ENCODE measurements at places on chromosomes 1 and 21. TPM values are rescaled to one million over a fixed set of nuclear protein-coding genes. Genes with fewer than 3 reads are reported as not detected.

FCRL6 gene
- 2.7 TPM for total RNA-seq

BARHL2 gene
- not detected for total RNA-seq

OR2T33 gene
- total RNA-seq = not detected

ABCB10 gene
- 190 TPM for total RNA-seq

PTPN7 gene
- 1.8 TPM for total RNA-seq

TIE1 gene
- total RNA-seq = 17.6 TPM

CYP4Z1 gene
- 0.50 TPM for total RNA-seq

Data from liver (tissue), 10 donors.